Testis (tissue), 5 donors: ENCODE measurements at places on chromosomes 2 and 18.

- no peak for DNase-seq
These were observed 16.9 kb downstream of the PSTPIP2 start for GRCh38 chr18:46054956-46055837.

- no peak for DNase-seq
These were observed 573.7 kb upstream of the NXPH2 start for GRCh38 chr2:139353874-139354273.

- no peak for DNase-seq
These were observed 1058.5 kb downstream of the CBLN2 start for GRCh38 chr18:71485611-71486010.

DNA sequence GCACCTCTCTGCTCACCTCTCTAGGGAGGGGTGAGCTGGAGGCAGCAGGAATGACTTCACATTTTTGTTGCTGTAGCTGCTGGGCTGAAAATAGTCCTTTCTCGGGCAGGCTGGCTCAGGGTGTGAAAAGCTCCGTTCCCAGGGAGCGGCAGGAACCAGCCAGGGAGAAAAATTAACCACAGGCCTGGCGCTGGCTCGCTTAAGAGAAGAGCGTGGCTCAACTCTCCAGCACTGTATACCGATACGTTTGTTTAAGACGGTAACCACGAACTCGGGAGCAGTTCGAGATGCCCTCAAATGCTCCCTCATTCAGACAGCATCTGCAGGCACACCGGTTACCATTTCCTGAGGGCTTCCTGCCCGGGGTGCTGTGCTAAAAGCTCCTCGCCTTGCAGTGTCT, 129.6 kb downstream of the CELF4 start:
- DNase-seq, result no peak

- no peak for DNase-seq
These were observed 63.4 kb downstream of the NYAP2 start for GRCh38 chr2:225462945-225463344.

- DNase-seq, result peak; percentile 48
These were observed 146.9 kb upstream of the MAP3K20 start for GRCh38 chr2:172928756-172929155.

- DNase-seq, result no peak
These were observed 28.2 kb downstream of the LPIN2 start for GRCh38 chr18:2984703-2985261.

GRCh38 chr2:77397763-77398162, 124.4 kb downstream of the LRRTM4 start:
- DNase-seq, result no peak

DNA sequence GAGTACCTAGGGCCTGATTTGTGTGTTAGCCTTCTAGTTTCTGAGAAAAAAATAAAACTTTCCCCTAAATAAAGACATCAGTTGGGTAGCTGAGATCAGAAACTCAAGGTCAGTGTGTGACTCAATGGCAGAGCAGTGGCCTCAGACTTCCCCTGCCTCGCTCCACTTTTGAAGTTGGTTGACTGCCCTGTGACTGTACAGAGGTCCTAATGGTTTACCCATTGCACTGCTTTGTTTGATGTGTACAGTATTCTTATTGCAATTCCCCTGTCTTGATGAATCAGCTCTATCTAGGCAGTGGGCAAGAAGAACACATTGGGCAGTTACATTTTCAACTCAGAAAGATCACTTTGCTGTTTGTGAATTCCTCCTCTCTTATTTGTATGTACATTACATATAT, 315.7 kb downstream of the KCNS3 start:
- DNase-seq, result no peak

GRCh38 chr2:37825586-37825985, 99.5 kb upstream of the RMDN2 start:
- no peak for DNase-seq

- DNase-seq, result no peak
These were observed 220.0 kb downstream of the CMPK2 start for GRCh38 chr2:6645672-6646071.

- DNase-seq, result no peak
These were observed 36.7 kb upstream of the NEB start for GRCh38 chr2:151770995-151771394.

- DNase-seq, result no peak
These were observed 17.8 kb downstream of the CEP68 start for GRCh38 chr2:65073879-65074565.

- DNase-seq, result no peak
These were observed 165.2 kb downstream of the TWIST2 start for GRCh38 chr2:239012936-239013677.

- no peak for DNase-seq
These were observed 97.6 kb downstream of the COL6A3 start for GRCh38 chr2:237316339-237316738.

GRCh38 chr18:50038448-50038847, 156.5 kb downstream of the MYO5B start:
- DNase-seq, result no peak

GRCh38 chr2:27907547-27907946, 17.0 kb downstream of the BABAM2 start:
- no peak for DNase-seq

DNA sequence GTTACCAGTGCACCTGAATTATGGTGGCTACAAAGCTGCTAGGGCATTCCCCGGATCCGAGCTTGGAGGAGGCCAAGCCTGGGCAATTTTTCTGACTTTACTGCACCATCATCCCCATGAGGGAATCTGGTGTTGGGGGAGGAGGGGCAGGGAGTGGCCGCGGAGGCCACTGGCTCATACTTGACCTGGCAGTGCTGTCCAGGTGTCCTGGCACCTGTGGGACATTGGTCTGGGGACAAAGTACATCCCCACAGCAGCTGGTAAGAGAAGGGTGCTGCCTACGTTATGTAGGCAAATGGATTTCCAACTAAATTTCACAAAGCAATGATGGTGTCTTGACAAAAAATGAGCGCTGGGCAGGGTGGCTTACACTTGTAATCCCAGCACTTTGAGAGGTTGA, 48.3 kb downstream of the KLHL29 start:
- DNase-seq, result no peak

GRCh38 chr2:74227646-74228045, 29.2 kb downstream of the MTHFD2 start:
- DNase-seq, result no peak

GRCh38 chr2:201132518-201132917, 16.6 kb downstream of the CFLAR start:
- no peak for DNase-seq

GRCh38 chr2:187475499-187476248, 27.6 kb upstream of the CALCRL start:
- DNase-seq, result no peak

DNA sequence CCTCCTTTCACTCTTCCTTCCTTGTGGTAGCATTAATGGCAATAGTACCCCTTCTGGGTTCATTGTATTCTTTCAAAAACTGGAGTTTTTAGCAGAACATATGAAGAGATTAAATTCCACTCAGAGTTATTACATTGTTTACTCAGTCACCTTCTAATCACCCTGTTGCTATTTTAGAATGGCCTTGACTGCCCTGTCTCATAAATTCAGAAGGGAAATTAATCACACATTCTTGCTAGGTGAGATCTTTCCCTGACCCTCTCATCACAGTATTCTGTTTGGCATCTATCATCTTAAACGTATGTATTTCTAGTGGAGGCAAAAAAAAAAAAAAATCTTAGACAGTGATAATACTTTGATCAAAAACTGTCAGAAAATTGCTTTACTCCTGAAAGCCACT, 760.4 kb downstream of the ADCYAP1 start:
- DNase-seq, result no peak

GRCh38 chr2:109614715-109615636, 812 bp downstream of the SOWAHC start:
- DNase-seq, result peak; percentile 34

DNA sequence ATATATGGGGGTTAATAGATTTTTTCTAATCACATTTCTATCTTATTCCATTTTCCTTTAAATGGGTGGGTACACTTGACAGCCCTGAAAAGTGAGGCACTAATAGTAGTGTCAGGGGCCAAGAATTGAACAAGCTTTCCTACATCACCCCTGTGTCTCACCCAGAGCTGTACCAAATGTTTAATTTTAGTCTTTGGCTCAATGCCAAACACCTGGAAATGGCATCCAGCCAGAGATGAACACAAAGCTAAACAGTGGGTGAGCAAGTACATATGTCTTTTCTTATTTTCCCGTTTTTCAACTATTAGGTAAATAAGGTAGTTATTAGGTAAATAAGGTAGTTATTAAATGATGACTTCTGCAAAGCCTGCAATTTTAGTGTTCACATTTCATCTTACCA, 276.3 kb upstream of the ERBB4 start:
- DNase-seq, result no peak

DNA sequence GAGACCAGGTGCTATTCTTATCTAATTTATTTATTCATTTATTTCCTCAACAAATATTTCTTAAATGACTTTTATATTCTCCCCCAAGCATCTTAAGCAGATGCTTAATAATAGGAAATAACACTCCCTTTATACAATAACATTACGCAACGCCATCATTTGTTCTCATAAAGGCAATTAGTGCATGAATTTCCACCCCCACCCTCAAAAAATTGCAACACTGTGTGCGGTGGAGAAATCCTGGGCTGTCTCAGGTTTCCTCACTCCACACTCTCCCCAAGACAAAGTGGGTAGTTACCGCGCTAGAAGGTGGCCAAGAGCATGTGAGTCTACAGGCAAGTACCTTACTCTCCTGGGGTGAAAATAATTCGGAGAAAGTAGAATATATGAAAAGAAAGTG, 37.0 kb upstream of the CTDP1 start:
- DNase-seq, result no peak

DNA sequence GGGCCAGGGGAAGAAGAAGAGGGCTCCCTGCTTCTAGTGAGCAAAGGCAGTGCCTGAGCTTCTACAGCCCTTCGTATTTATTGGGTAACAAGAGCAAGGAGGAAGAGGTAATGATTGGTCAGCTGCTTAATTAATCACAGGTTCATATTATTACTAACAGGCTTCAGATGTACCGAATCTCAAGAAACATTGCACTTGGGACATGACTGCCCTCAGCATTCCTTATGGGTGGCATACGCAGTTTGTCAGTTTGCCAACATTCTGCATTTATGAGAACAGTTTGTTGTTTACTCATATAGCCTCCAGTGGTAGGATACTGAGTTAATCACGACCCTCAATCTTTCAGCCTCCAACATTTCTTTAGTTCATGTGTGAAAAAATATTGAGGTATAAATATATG, 84.5 kb downstream of the HIBCH start:
- DNase-seq, result no peak

GRCh38 chr2:240718896-240719490, 27.3 kb downstream of the AQP12A start:
- DNase-seq, result no peak

DNA sequence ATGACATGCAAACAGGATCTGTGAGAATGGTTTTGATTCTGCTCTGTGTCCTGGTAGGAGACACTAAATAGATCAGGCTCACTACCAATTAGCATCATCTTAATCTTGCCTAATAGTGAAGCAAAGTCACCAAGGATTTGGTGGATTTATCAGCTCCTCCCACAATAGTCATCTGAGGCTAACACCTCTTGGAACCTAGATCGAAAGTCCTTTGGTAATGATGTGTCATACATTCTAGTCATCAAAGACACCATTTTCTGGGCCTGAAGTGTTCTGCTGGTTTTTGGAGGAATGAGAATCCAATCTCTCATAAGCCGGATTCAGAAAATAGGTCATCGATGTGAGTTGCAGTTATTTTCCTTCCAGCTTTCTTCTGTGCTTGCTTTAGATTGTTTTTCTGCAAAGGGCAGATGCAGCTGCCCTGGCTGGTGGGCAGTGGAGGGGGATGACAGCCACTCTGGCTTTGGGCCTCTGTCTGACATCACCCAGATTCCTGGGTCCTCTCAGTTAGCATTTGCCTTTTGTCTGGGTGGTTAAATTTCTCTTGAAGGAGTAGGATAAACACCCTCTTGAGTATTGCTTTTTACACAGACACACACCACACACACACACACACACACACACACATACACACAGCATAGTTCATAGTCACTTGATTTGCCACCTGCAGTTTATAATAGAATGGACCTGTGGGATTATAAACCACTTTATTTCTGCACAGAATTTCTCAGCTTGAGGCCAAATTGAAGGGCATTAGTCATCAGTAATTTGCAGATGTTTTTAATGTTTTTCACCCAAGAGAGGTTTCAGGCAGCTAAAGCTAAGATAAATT, at the start of gene MYO3B:
Gene MYO3B (plus strand): TSS at position 198 of the 832 bp plus-strand sequence. CDS start 141 bp downstream, at position 339.
- DNase-seq, result no peak

GRCh38 chr2:135311268-135311667, 219.8 kb downstream of the ZRANB3 start:
- DNase-seq, result no peak

- no peak for DNase-seq
These were observed 27.7 kb upstream of the DOCK10 start for GRCh38 chr2:225069966-225070365.

- no peak for DNase-seq
These were observed 304.8 kb upstream of the SOX11 start for GRCh38 chr2:5387406-5387805.

- DNase-seq, result no peak
These were observed 6.8 kb downstream of the SLC38A11 start for GRCh38 chr2:164948540-164948939.

DNA sequence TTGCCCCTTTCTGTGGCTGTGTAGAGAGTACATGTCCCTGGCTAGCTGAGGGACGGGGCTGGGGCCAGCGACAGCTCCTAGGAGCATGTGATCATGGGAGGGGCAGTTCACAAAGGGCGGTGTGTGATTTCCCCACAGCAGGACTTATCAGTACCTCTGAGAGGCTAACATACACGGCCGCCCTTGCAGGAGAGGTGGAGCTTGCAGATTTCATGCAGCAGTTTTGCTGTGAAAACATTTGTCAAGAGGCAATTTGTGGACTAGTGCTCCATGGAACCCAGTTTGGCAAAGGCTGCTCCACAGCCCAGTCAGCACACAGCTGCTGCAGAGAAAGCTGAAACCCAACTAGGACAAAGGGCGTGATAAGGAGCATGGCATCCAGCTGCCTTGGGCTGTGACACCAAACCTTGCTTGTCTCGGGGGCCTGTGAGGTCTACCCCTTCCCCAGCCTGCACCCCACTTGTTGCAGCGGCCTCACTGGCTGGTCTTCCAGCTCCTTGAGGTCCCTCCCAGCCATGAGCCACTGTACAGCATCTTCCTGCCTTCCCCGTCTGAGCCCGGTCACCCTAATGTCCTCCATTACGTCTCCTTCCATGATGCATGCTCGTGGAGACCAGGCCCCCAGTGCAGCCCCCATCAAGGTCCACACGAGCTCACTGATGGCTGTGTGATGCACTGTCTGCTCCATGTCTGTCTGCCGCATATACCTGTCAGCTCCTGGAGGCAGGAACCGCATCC, 121.4 kb upstream of the HDAC4 start:
- DNase-seq, result no peak

GRCh38 chr18:78080761-78081160, 831.1 kb downstream of the GALR1 start:
- DNase-seq, result no peak

DNA sequence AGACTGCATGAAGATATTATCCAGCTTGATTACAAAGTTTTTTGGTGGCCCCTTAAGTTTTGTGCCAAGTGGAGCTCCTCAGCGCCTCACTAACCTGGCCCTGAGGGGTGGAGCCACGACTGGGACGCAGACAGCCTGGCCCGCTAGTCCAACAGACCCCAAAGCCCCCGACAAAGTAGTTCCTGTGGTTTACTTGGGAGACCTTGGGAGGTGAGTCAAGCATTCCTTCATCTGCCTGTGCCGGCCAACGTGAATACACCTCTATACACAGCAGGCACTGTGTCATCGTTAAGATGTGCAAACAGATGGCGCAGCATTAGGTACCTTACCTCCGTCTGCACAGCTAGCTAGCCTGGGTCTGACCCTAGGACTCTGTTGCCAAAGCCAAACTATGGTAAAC, 55.0 kb upstream of the LAMA1 start:
- no peak for DNase-seq

- peak; percentile 70 for DNase-seq
These were observed 11.2 kb downstream of the ATP6V1B1 start for GRCh38 chr2:70946832-70947442.

- DNase-seq, result no peak
These were observed 315.9 kb upstream of the ZEB2 start for GRCh38 chr2:144835634-144836350.
